GM12878 (cell line): ENCODE measurements at places on chromosomes 1 and 21. TPM values are rescaled to one million over a fixed set of nuclear protein-coding genes. Genes with fewer than 3 reads are reported as not detected.

DNA sequence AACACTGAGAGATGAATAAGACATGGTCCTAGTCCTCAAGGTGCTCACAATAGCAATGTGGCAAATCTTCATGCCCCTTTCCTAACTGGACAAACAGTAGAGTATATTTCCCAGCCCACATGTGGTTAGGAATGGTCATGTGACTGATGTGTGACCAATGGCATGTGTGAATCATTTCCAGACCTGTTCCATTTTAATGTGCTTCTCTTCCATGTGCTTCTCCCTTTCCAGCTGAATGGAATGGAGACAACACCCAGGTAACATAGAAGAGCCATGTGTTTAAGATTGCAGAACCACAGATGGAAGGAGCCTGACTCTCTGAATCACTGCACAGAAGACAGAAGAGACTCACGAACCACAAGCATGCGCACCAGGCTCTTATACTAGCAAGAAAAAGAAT lies 409.9 kb upstream of the NFIA start:
- no peak overlapping the region for H3K27ac ChIP-seq
- H3K4me1 ChIP-seq, result no peaks in the 10 kb centered on the region
- DNase-seq, result no peak
- H3K4me3 ChIP-seq, result no peak overlapping the region

Gene HSD3B2
- total RNA-seq, result 0.45 and 0.56 TPM in 2 replicates

Gene PIGP
- total RNA-seq, result 16.4 and 17.0 TPM in 2 replicates

- H3K4me3 ChIP-seq, result no peak overlapping the region
- no peaks in the 10 kb centered on the region for H3K4me1 ChIP-seq
- DNase-seq, result no peak
- H3K27ac ChIP-seq, result no peak overlapping the region
- H3K36me3 ChIP-seq, result no peaks in the 10 kb centered on the region
Observed at GRCh38 chr1:178713259-178713658, 11.8 kb upstream of the RALGPS2 start.

DNA sequence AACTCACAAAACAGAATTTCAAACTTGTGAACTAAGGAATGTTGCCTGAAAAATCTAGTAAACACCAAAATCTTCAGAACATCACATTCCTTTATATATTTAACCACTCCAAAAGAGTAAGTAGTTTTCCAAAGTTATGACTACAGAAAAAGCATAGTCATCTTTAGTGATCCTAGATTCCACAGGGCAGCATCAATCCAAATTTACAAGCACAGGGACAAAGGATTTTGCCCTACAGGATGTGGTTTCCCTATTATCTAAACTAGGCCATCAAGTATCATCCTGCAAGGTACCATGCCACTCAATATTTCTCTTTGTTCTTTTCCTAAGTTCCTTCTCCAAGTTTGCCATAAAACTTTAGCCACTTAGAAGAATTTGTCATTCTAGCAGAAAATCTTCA lies 33.0 kb downstream of the COP1 start:
- peaks cover 15% of the 10 kb centered on the region; the same call in 1 of the 2 replicates for H3K4me1 ChIP-seq
- DNase-seq, result no peak
- no peak overlapping the region for H3K27ac ChIP-seq
- no peaks in the 10 kb centered on the region; the same call in 1 of the 2 replicates for H3K36me3 ChIP-seq
- H3K4me3 ChIP-seq, result no peak overlapping the region

Gene CD84
- total RNA-seq, result 10.4 and 14.2 TPM in 2 replicates

DNA sequence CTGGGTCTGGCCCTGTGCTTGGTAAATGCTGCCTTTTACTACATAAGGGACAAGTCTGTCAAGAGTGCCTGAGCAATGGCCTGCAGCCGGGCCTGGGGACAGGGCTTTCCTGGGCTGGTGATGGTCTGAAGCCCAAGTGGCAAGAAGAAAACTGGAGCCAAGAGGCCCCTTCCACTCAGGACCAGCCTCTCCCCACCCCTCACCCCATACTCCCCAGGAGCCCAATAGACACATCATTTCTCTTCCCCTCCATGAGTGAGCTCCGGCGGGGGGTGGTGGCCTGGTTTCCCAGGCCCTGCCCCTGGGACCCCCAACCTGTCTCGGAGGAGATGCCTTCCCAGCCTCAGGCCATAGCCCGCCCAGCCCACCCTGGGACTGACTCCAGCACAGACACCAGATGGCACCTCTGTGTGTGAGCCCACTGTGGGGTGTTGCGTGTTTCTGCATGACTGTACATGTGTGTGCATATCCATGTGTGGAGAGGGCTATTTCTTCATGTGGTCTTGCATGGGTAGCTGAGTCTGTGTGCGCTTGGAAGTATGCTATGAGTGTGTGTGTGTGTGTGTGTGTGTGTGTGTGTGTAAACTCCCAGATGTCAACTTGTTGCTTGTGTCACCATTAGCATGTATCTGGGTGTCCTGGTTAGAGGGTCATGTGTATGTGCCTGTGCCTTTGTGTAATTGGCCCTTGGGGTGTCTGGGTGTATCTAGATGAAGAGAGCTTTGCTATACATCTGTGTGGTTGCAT lies 14.3 kb upstream of the LRP8 start:
- H3K36me3 ChIP-seq, result no peaks in the 10 kb centered on the region
- H3K27ac ChIP-seq, result no peak overlapping the region
- no peaks in the 10 kb centered on the region for H3K27me3 ChIP-seq
- peaks cover 17% of the 10 kb centered on the region for H3K4me1 ChIP-seq
- no peak overlapping the region for H3K4me3 ChIP-seq
- DNase-seq, result no peak

- DNase-seq, result no peak
- peak overlapping the region; percentile 62 for H3K27ac ChIP-seq
- peaks cover 50% of the 10 kb centered on the region for H3K4me1 ChIP-seq
Observed at GRCh38 chr1:31704271-31705079, 658 bp upstream of the COL16A1 start.

DNA sequence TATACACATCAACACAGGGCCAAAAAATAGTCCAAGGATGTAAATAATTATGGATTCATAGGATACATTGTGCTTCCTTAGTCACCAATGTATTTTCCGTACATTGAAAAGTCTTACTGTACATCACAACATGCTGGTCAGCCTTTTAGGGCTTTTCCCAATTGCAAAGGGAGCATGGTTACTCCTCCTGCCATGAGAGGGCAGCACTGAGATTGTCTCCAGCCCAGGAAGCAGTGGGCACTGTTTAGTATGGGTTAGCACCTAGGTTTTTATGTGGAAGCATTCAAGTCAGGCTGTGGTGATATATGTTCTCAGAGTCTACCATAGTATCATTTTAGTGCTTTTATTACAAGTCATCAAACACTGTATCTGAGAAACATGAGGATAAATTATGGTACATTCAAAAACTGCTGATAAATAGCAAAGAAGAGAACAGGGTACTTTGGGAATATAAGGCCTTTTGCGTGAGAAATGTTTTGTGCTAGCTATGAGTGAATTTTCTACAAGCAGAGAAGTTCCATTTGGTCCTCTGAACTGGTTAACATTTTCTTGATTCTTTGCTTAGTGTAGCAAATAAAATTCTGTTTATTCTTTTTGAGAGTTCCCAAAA lies 34.0 kb downstream of the ST6GALNAC5 start:
- no peak overlapping the region for H3K4me3 ChIP-seq
- no peaks in the 10 kb centered on the region for H3K36me3 ChIP-seq
- no peak overlapping the region for H3K27ac ChIP-seq
- no peaks in the 10 kb centered on the region for H3K4me1 ChIP-seq

DNA sequence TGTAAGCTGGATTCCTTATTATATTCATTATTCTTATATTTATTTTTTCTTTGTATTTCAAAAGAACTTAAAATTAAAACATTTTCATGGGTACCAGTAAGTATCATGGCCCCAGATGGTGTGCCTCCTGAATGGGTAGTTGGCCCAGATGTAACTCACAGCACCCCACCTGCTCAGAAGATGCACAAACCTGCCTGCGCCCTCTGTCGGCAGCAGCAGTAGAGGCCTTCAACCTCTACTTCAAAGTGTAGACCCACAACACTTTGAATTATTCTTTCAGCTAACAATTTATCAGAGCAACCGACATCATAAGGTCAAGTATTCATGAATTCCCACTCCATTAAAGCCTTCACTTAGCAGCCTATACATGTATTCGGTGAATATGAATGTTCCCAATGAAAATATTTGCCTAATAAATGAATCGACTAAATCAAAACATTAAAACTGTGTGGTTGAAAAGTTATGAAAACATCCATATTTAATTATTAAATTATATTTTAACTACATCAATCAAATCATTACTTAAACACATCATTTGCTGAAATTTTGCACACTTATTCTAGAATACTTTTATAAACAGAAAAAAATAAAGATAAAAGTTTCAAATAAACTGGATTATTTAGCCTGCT lies 25.4 kb downstream of the PIGM start:
- no peaks in the 10 kb centered on the region for H3K36me3 ChIP-seq
- no peak overlapping the region for H3K4me3 ChIP-seq

Gene KCNA3
- total RNA-seq, result 3.1 and 3.3 TPM in 2 replicates

- no peaks in the 10 kb centered on the region for H3K4me1 ChIP-seq
- no peak overlapping the region for H3K27ac ChIP-seq
- H3K36me3 ChIP-seq, result no peaks in the 10 kb centered on the region
- H3K27me3 ChIP-seq, result 0 out of 2 replicates have a peak, but pooled peaks cover 2% of the 10 kb centered on the region
Observed at GRCh38 chr1:94236630-94237290, 624 bp downstream of the ARHGAP29 start.

Gene TNFAIP8L2
- total RNA-seq, result 5.4 and 6.2 TPM in 2 replicates

GRCh38 chr1:218456444-218456843 lies 111.3 kb downstream of the TGFB2 start:
- H3K27ac ChIP-seq, result no peak overlapping the region
- H3K4me3 ChIP-seq, result no peak overlapping the region
- no peaks in the 10 kb centered on the region for H3K4me1 ChIP-seq
- no peak for DNase-seq
- H3K36me3 ChIP-seq, result no peaks in the 10 kb centered on the region

Gene NFASC
- total RNA-seq, result 0.16 and 0.23 TPM in 2 replicates

GRCh38 chr1:39732730-39733129 lies 6.0 kb upstream of the PPIE start:
- H3K4me1 ChIP-seq, result peaks cover 8% of the 10 kb centered on the region
- no peak for DNase-seq
- no peaks in the 10 kb centered on the region for H3K27me3 ChIP-seq

DNA sequence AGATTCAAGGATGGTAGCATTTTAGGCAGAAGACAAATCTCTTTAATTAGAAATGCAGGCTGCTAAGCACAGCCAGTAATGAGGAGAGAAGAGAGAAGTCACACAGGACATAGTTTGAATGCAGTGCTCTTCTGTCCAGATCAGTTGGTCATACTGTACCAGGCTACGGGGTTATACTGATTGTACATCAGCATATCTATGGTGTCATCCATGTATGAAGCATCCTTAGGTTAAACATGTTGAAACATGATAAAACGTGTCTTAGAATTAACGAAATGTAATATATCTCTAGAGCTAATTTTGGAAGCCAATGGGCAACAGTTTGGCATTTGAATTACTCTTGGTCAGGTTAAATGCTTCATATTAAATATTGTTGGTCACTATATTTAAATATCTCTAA lies 199.1 kb downstream of the RYR2 start:
- no peaks in the 10 kb centered on the region for H3K4me1 ChIP-seq
- no peak for DNase-seq
- H3K36me3 ChIP-seq, result no peaks in the 10 kb centered on the region
- H3K27ac ChIP-seq, result no peak overlapping the region
- H3K4me3 ChIP-seq, result no peak overlapping the region

Gene FAM78B
- total RNA-seq, result 2.9 and 3.2 TPM in 2 replicates

DNA sequence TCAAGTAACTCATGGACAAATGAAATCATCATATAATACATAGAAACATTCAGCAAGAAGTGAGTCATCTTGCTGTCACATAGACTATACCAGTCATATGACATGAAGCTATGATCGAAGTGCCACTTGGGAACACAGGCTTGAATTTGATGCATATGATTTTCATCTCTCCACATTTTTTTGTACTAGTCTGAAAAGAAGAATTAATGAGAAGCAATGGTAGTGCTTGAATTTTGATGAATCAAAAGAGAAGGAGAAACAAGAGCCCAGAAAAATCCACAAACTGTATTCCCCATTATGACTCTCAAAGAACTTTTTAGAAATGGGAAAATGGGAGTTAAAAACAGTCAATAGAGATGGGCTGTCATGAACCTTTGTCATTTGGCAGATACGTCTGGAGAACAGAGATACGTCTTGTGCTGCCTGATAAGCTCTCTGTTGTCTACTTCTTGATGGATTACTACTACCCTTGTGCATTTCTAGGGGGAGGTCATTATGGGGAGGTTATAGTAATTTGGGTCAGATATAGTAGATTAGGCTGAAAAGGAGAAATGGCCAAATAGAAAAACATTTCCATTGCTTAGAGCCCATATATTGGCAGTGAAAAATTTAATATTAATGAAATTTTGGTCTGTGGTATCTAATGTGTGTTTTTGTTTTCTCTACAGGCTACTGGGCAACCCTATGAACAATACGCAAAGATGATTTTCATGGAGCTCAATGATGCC lies 8.0 kb upstream of the LEPR start:
- no peak overlapping the region for H3K27ac ChIP-seq
- no peak overlapping the region for H3K4me3 ChIP-seq
- H3K4me1 ChIP-seq, result no peaks in the 10 kb centered on the region
- H3K27me3 ChIP-seq, result no peaks in the 10 kb centered on the region
- no peaks in the 10 kb centered on the region for H3K36me3 ChIP-seq

Gene SSR2
- 207 and 208 TPM in 2 replicates for total RNA-seq

DNA sequence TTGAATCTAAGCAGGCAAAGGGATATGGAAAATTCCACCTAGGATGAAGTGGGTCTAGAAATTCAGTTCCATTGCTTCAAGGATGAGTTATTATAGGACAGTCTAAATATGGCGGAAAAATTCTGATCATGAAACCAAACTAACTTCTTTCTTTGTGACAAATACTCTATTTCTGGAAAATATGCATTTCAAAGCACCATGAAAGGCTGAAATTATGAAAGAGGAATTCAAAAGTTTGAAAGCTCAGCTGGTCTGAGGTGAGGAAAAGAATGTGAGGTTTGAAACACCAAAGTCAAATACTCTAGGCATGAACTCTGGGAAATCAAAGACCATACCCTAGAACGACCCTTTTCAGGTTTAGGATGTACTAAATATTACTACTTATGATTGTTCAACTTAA lies 36.4 kb upstream of the COL11A1 start:
- no peak overlapping the region for H3K27ac ChIP-seq
- no peaks in the 10 kb centered on the region for H3K4me1 ChIP-seq
- H3K27me3 ChIP-seq, result no peaks in the 10 kb centered on the region
- no peaks in the 10 kb centered on the region for H3K36me3 ChIP-seq
- H3K4me3 ChIP-seq, result no peak overlapping the region

DNA sequence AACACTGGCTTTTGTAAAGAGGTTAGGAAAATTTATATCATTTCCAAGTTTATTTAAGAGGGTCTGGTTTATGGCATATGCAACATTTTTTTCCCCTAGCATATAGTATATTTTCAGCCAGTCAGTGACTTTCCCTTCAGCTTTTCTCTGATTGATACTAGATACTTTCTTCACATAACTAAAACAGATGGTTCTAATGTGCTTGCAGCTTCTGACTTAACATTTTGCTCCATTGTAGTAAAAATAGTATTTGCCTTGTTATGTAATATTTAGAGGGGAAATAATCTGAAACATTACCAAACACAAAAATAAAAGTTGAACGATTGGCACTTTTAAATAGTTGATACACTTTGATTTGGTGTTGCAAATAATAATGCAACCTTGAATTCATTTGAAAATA lies 191.7 kb downstream of the GPR52 start:
- H3K4me1 ChIP-seq, result no peaks in the 10 kb centered on the region
- no peaks in the 10 kb centered on the region for H3K27me3 ChIP-seq
- H3K27ac ChIP-seq, result no peak overlapping the region
- no peak for DNase-seq
- no peak overlapping the region for H3K4me3 ChIP-seq
- no peaks in the 10 kb centered on the region for H3K36me3 ChIP-seq

GRCh38 chr1:160376525-160377131 lies 9.8 kb downstream of the NHLH1 start:
- H3K36me3 ChIP-seq, result no peaks in the 10 kb centered on the region
- no peaks in the 10 kb centered on the region for H3K27me3 ChIP-seq
- no peak overlapping the region for H3K4me3 ChIP-seq

- H3K36me3 ChIP-seq, result no peaks in the 10 kb centered on the region
- H3K27ac ChIP-seq, result no peak overlapping the region
- no peak for DNase-seq
Observed at GRCh38 chr1:209646558-209646957, 5.7 kb downstream of the LAMB3 start.

Gene GOLT1A
- total RNA-seq, result not detected in 2 replicates

Gene IQGAP3
- 10.5 and 11.3 TPM in 2 replicates for total RNA-seq
